Occipital lobe (tissue), 3 donors: ENCODE measurements at places on chromosomes 7 and 10. TPM values are rescaled to one million over a fixed set of nuclear protein-coding genes. Genes with fewer than 3 reads are reported as not detected.

- DNase-seq: no peak
Measured at GRCh38 chr7:85750454-85750949, 563.6 kb upstream of the SEMA3D start.

DNA sequence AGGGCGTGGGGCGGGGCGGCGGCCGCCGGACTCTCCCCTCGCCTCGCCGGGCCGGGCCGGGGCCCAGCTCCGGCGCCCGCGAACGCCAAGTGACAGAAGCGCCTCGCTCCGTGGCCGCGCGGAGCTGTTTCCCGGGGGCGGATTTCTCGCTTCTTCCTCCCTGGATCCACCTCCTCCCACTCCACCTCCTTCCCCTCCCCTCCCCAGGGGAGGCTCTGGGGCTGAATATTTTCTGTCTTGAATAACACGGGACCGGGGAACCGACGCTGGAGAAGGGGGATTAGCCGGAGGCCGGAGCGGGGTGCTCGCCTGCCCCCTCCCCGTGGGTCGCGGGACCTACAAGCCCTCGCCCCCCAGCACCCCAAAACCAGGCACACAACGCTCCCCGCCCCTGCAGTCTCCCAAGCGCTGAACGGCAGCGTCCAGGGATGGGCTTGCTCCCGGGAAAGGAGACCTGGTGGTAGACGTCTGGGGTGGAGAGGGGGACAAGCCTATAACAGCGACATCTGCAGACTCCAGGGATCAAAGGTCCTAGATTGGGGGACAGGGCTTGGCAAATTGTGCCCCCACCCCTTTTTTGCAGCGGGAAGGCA lies at the start of gene ARHGAP21:
TSS of gene ARHGAP21 (minus strand) at position 100 of the 593 bp plus-strand sequence. CDS start 1,988 bp downstream, outside the sequence.
- DNase-seq: peak; percentile 69

SPOCK2 gene
- total RNA-seq: 25.1 TPM

SUN3 gene
- total RNA-seq: not detected

NANOS1 gene
- total RNA-seq: 4.8 TPM

GRCh38 chr10:118409295-118409694 lies 67.2 kb upstream of the FAM204A start:
- DNase-seq: no peak

- DNase-seq: no peak
Measured at GRCh38 chr10:63757067-63757466, 235.9 kb downstream of the REEP3 start.

DNA sequence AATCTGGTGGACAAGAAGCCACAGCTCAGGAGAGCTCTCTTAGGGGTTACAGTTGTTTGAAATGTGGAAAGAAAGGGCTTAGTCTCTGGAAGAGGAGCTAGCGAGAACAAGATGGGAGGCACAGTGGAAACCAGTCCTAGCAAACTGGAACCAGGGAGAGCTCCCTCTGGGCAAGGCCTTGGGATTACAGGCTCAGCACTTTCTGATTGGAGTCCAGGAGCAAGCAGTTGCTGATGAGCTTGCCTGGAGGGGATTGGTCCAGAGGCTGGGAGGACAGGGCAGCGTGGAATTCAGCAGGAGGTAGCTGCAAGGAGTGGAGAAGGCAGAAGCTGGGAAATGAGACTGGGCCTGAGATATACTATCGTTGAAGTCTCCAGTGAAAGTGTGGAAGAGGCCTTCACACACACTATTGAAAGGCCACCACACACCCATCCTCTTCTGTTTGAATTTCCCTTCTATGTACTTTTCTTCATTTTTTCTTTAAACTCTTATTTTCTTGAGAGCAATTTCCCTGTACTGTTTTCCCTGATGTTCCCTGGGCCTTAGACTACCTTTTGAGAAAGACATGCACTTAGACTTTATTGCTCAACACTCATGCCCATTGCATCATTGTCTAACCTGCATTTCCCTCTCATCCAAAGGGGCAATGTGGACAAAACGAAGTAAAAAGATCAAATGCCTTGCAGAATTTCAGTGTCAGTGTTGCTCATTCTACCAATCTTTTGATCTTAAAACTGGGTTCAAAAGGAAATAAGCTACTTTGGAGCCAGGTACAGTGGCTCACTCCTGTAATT lies 57.8 kb upstream of the LANCL2 start:
- DNase-seq: no peak

- DNase-seq: no peak
Measured at GRCh38 chr10:44394696-44395381, 9.9 kb upstream of the CXCL12 start.

ZNF655 gene
- 79.1 TPM for total RNA-seq
